ENCODE measurements at places on chromosomes 6 and 20.
A peak's percentile ranks its signal among the peaks of the same experiment; 100 is the strongest.

DNA sequence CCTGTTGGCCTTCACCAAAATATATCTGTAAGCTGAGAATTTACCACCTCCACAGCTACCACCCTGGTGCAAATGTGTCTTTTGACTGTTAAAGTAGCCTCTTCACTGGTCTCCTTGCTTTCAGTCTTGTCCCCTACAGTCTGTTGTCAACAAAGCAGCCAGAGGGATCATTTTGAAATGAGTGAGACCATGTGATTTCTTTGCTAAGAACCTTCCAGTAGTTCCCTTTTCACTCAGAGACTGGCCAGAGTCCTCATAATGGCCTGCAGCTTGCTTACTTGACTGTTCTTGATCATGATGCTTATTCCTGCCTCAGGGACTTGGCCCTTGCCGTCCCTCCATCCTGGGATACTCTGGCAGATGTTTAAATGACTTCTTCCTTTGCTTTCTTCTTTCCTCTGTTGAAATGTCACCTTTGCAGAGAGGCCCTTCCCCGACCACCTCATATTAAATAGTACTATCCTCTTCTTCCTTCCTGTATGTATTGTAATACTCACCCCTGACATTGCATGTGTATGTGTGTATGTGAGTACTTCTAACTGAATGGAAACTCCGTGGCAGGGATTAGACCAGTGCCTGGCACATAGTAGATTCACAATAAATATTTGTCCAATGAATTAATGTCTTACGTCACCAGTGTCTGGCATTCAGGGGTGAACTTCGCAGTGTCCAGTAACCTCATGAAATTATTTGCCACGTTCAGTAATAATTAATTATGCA is 5.0 kb downstream of the MANBAL start:
- DNase-seq = no peak

DNA sequence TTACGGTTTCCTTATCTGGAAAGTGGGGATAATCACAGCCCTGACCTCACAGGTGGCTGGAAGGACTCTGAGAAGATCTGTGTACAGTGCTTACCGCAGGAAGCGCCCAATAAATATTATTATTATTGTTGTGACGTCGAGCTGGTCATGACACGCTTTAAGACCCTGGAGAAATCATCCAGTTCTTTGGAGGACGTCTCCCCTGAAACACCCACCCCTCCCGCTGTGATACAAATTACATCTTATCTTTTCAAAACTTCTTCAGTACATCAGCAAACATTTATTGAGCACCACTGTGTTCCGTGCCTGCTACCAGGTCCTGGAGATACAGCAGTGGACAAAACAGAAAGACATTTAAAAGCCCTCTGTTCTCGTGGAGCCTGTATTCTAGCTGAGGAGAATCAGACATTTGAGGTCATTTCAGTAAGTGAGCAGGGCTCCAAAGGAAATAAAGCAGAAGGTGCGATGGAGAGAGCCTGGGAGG is 118.7 kb downstream of the CEBPB start:
- DNase-seq = no peak

DNA sequence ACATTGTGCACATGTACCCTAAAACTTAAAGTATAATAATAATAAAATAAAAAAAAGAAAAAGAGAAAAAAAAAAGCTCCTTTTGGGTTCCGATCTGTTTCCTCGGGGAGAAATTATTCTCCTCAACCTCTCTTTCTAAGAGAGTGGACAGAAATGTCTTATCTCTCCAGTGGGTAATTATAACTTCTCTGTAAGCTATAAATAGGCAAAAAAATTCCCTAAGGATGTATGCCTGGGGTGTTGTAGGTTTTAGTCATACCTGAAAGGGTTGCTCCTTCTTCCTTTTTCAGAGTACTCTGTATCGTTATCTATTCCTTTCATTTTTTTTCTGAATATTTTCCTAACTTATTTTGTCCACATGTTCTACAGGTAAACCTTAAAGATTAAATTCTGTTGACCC is 169.7 kb upstream of the PTPRK start:
- DNase-seq = no peak

GRCh38 chr6:129525055-129525454 is 184.9 kb downstream of the ARHGAP18 start:
- DNase-seq = no peak

GRCh38 chr6:160277546-160277945 is 18.9 kb upstream of the SLC22A2 start:
- DNase-seq = no peak

GRCh38 chr6:116595247-116595646 is 21.0 kb upstream of the RSPH4A start:
- no peak for DNase-seq

DNA sequence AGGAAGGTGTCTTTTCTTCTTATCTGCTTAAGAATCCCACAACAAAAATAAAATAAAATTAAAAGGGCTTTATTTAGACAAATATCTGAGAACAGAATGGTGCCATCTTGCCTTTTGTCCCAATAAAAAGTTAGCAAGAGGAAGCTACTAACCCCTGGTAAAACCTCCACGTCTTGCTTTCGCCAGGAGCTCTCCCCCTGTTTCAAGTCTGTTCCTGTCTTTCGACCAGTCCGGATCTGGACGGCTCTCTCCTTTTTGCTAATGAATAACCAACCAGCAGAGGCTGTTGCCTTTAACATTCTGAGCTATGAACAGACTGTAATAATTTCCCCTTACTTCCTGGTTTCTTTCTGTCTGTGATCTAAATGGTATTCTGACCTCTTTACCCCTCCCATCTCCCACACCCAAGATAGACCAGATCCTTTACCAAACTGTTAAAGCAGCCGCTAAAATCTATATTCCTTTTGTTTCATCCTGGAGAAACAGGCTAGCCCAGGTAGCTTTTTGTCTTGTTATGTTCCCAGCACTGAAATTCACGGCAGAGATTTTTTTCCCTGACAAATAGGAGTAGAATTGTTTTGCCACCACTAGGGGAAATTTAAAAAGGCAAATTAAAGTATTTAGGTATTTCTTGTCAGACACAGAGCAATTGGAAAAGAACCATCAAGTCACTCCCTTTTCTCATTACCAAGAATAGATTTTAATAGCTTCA is at the start of gene FRK:
Gene FRK (minus strand): TSS at position 320 of the 712 bp plus-strand sequence. CDS start 580 bp downstream, outside the sequence.
- DNase-seq = no peak

- DNase-seq = no peak
Measured at GRCh38 chr20:41223112-41223511, 85.8 kb downstream of the PLCG1 start.

GRCh38 chr20:6055981-6056569 is 2.2 kb upstream of the LRRN4 start:
- no peak for DNase-seq

DNA sequence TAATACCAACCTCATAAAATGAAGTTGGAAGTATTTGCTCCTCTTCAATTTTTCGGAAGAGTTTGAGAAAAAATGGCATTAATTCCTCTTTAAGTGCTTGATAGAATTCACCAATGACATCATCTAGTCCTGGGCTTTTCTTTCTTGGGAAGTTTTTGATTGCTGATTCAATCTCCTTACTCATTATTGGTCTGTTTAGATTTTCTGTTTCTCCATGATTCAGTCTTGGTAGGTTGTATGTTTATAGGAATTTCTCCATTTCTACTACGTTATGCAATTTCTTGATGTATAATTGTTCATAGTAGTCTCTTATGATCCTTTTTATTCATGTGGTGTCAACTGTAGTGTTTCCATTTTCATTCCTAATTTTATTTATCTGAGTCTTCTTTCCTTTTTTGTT is 176.9 kb upstream of the PRND start:
- DNase-seq = no peak

DNA sequence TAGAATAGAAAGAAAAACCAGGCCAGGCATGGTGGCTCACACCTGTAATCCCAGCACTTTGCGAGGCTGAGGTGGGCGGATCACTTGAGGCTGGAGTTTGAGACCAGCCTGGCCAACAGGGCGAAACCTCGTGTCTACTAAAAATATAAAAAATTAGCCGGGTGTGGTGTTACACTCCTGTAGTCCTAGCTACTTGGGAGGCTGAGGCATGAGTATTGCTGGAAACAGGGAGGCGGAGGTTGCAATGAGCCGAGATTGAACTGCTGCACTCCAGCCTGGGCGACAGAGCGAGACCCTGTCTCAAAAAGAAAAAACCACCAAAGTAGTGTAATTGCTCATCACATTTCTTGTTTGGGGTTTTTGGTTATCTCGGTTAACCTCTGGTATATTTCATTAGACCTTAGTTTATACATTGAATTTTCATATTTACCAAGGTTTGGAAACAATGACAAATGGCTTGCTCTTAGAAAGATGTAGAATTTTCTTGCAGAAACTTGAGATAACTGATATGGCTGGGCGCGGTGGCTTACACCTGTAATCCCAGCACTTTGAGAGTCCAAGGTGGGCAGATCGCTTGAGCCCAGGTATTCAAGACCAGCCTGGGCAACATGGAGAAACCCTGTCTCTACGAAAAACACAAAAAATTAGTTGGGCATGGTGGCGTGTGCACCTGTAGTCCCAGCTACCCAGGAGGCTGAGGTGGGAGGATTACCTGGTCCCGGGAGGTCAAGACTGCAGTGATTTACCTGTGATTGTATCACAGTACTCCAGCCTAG is 14.2 kb downstream of the ITCH start:
- DNase-seq = peak; percentile 42

- DNase-seq = no peak
Measured at GRCh38 chr6:23228439-23229024, 659.2 kb downstream of the HDGFL1 start.

Measured in activated T-cell treated with anti-CD3 and anti-CD28 coated beads, Interleukin-2, amount 50 U/mL, for 48 hours (primary cell).